ENCODE measurements at places on chromosomes 4 and X. TPM values are rescaled to one million over a fixed set of nuclear protein-coding genes. Genes with fewer than 3 reads are reported as not detected.

DNA sequence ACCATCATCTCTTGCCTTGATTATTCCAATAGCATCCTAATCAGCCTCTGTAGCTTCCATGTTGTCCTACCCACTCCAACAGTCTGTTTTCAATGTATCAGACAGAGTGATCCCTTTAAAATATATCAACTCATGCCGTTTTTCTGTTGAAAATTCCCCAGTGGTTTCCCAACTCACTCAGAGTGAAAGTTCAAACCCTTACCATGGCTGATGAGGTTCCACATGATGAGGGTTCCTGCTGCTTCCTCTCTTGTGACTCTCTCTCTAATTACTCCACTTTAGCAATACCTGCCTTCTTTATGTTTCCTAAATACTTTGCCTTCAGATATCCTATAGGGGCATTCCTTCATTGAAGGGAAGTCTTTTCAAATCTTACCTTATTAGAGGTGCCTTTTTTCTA lies 334.7 kb downstream of the PPP1R2C start:
- DNase-seq: no peak

DNA sequence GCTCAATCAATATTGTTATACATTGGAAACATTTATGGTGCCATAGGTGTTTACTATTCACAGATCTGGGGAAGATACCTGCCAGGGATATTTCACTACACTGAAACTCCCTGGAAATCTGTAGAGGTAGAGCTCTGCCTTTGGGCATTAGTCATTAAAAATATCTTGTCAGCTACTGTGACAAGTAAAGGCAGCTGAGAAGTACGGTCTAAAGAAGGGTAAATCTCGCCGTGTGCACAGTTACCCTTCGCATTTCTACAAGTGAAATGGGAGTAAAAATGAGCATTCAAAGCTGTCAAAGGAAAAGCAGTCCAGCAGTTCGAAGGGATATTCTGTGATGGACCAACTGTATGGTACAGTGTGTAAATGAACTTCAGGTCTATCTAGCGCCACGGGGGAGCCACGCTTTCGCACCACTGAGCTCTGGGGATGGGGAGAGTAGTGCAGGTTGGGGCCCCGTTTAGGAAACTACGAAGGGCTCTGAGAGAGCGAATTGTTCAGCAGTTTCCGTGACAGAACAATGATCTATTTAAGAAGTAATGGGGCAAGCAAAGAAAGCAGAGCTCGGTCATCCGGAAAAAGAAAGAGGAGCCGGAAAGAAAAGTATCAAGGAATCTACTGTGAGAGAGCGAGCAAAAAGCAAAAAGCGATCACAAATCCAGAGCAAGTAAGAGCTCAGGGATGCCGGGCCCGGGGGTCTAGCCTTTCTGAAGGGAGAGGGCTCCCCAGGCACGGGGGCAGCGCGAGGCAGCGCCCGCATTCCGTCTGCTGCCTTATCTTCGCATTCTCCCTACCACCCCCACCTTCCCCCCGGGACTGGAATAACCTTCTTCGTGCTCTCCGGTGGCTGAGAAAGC lies 646 bp downstream of the TIGD4 start:
- DNase-seq: no peak

The CDKL2 gene
- polyA plus RNA-seq: 0.19 TPM

The TEX13B gene
- not detected for polyA plus RNA-seq

All from AG04450 (cell line).